Stimulated activated CD8-positive, alpha-beta memory T cell treated with anti-CD3 and anti-CD28 coated beads, Interleukin-2, amount 100 ng/mL, for 48 hours (primary cell): ENCODE measurements at places on chromosomes 4 and X.

DNA sequence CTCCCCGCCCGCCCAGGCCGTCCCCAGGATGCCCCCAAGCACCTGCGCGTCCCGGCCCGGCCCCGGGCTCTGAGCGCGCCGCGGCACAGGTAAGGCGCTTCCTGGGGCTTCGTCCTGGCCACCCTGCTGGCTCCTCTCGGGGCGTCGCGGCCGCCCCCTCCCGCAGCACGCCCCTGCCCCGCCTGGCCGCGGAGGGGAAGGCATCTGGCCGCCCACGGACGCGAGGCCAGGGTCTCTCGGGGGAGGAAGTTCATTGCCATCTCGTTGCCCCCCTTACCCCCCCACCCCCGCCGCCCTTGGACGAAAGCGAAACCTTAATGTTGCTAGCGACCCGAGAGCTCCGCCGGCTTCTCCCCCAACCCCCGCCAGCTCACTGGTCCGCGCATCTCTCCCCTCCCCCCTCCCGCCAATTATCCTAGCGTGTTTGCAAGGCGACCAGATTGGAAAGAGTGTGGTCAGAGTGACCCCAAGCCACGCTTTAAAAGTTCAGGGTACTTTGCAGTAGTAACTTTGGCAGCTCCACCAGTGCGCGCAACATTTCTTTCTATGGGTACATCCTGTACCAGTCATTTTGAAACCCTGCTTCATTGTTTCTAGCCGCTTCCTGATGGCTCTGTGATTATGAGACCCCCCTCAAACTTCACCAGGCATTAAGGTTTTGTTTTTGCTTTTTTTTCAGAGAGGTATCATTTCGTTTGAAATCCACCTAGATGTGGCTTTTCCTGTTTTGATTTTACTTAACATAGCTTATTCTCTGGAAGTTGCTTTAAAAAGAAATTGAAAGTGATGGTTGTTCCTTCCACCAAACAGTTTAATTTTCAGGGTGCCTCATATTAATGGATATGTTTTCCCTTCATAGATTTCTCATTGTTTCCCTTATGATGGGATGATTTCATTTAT, 626 bp downstream of the TBC1D1 start:
- peak; percentile 52 for DNase-seq

- no peak for DNase-seq
These were observed 1.7 kb upstream of the USP27X start for GRCh38 chrX:49877397-49878101.

DNA sequence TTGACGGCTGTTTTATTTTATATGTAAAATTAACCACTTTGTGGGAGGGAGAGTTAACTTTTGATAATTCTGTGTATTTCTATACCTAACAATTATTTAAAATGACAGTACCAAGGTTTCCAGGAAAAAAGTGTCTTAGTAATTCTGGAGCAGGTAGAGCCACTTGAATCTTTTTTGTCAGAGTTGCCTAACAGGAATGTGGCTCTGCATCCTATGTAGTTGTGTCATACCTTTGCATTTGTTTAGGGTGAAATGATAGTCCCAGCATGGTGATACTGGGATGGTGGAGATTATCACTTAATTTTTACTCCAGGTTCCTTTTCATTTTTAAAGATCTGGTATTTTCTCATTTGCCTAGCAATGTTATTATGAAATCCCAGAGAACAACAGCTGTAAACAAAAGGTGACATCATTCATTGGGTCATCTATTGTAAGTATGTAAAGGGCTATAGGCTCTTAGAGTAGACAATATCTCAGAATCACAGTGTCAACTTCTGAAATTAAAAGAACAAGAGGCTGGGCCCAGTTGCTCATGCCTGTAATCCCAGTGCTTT, 9.6 kb downstream of the SGMS2 start:
- no peak for DNase-seq

- DNase-seq: no peak
These were observed 24.4 kb upstream of the PLK4 start for GRCh38 chr4:127856196-127856812.

- no peak for DNase-seq
These were observed 1099.3 kb upstream of the DIAPH2 start for GRCh38 chrX:95585321-95585720.
